Suprapubic skin (tissue), 4 donors: ENCODE measurements at places on chromosomes 4 and X.

DNA sequence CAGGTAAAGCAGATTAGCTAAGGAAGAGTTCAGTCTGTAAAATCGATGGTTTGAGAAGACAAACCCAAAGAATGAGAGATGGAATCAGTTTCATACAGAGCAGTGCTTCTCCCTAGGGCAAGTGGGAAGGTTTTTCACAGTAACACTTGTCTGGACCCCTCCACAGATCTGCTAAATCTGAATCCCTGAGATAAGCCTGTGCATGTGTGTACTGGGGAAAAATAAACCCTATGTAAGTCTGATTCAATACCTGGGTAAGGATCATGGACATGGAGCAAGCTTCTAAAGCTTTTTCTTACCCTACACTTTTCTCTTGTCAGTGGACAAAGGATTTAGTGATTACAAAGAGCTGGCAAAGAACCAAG, 13.6 kb downstream of the ELOVL6 start:
- DNase-seq, result no peak

DNA sequence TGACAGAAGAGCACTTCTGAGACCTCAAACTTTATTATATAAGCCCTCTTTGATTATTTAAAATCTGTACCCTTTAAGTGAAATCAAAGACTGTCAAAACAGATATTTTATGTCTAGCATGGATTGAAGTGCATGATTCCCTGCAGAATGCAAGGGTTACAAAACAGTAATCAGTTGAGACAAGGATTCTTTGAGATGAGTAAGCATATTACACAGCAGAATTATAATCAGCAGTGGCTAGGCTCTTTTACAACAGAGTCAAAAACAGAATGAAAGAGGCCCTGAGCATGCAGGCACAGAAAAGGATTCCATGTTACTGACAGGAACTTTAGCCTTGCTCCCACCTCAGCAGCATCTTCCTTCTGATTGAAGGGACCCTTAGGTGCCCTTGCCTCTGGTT, 487.9 kb upstream of the GALNT7 start:
- no peak for DNase-seq

- DNase-seq, result no peak
Measured at GRCh38 chrX:110204986-110205385, 112.9 kb downstream of the AMMECR1 start.

DNA sequence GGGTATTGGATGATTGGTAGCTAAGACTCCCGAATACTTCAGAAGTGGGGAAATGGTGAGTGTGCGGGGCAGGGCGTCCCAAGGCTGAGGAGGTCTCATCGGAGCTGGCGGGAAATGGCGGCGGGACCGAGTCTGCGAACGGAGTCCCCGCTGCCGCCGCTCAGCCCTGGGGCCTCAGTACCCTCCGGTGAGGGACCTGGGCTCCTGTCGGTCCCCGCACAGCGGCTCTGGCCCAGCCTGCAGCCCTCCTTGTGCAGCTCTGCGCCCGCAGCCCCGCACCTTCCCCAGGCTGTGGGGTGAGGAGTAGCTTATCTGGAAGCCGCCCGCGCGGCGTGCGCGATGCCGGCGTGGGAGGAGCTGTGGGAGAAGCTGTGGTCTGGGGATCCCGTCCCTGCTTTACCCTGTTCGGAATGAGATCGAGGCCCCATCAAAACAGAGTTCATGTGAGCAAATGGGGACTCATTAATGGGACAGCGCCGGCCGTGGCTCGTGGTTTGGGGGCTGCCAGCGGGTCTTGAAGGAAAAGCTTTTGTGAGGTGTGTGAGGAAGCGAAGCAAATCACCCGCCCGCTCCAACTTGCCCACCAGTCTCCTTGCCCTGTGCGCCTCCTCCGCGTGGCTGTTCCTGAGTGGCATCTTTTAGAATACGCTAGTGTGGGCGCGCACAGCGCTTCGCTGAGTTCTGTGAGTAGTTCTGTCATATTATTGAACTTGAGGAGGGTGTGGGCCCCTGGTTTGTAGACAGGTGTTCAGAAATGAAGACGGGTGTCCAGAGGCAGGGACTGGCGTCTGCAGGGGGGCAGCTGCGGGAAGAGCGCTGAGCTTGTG, 531 bp downstream of the ZNF141 start:
- DNase-seq, result peak; percentile 76

DNA sequence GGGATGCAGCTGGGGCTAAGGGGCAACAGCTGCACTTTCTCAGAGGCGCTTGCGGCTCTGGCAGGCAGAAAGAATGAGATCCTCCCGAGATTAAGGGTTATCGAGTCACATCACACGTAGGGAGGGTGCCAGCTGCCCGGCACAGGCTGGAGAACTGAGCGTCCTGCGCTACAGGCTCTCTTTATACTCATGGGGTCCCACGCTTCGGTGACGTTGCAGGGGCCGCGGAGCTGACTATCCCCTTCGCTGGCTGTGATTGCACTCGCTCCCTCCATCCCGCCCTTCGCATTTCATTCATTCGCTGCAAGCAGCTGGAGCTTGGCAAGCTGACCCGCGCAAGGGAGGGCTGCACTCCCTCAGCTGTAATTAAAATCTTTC, at the start of gene TACR3:
TSS of gene TACR3 (minus strand) at position 156 of the 378 bp plus-strand sequence. CDS start 310 bp downstream, outside the sequence.
- DNase-seq, result no peak

DNA sequence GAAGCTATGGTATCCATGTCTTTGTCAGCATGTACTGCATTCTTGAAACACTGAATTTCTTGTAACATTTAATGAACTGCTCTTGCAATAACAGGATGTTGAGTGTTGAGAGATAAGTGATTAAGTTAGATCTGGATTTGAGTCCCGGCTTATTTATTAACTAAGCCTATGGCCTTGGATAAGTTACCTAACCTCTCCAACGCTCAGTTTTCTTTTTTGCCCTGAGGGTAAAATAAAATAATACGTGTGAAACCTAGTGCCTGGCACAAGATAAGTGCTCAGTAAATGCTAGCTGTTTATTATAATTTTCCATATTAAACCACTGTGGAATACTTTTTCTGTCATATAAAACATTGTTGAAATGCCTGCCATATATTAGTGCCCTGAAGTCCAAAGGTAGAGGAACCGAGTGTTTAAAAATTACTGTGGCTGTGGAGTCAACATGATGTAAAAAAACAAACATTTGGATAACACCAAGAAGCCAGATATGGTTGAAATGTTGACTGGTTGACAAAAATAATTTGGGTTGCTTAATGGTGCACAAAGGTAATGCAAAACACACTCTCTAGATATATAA, 58.6 kb upstream of the ALB start:
- no peak for DNase-seq

- no peak for DNase-seq
Measured at GRCh38 chr4:112421911-112422310, 94.1 kb downstream of the NEUROG2 start.

GRCh38 chrX:120000490-120001246, 57.1 kb upstream of the NKAP start:
- DNase-seq, result no peak

GRCh38 chr4:85901500-85901899, 426.6 kb downstream of the ARHGAP24 start:
- no peak for DNase-seq

DNA sequence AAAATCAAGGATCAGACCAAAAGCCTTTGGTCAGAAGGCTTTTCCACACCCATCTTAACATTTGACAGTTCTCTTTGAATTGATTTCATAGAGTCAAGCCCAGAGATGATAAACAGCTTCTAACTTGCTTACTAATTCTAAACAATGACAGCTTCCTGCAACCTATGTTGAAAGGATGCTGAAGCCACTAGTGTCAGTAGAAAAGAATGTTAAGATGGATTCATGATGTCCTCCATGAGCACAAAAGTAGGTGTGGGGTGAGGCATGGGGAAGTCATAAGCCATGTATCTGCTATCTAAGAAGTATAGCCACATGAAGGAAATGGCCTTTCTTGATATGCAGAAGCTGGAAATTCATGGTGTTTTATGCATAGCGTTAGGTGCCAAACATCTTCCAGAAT, 269.3 kb downstream of the DHX15 start:
- no peak for DNase-seq

DNA sequence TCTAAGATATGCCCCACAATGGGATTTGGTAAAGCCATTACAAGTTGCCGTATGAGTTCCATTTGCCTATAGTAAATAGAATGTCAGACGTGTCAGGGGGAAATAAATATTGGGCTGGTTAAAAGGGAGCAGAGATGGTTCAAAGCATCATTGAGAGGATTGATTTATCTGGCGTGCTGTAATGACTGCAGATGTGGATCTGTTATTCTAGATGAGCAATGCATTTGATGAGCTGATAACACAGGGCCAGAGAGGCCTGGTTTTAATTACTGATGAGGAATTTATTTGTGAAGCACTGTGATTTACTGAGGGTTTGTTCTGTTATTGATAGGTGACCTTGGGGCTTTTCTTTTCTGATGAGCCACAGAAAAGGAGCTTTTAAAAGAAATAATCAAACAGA, 62.5 kb downstream of the DACH2 start:
- DNase-seq, result no peak

DNA sequence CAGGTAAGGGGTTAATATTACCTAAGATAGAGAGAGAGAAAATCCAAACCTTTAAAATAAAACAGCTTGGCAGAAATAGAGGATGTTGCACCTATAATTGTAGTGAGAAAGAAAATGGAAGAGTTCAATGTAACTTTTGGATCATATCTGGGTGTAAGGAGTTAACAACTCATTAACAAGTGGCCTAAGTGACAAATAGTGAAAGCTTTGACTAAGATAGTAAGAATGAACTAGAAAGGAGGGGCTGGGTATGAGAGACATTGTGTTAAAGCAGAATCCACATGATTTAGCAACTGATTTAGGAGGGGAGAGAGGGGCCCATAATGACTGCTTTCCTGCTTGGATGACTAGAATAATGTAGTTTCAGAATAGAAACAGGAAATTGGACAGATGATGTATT, 761.0 kb downstream of the IL1RAPL1 start:
- DNase-seq, result no peak

DNA sequence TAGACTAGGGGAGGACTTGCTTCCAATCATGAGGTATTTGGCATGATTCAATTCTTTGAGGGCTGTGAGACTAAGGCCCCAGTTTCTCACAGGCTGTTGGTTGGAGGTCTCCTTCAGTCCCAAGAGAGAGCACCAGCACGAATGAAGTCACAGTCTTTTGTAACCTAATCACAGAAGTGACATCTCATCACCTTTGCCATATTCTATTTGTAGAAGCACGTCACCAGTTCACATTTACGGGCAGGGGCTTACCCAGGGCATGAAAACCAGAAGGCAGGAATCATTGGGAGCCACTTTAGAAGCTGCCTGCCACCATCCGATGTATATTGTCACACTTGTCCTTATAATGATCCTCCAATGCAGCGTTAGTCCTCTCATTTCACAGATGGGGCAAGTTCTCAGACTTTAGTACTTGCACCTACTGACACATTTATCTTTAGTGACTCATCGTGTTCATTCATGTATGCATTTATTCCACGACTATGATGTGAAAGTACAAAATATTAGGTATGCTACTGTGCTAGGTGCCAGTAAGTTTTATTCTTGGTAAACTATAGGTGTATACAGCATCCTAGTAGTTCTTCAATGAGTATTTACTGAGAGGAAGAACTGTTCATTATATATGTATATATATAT, 163.8 kb upstream of the PGRMC2 start:
- no peak for DNase-seq

GRCh38 chrX:136268051-136269048, 17.1 kb upstream of the MAP7D3 start:
- no peak for DNase-seq

GRCh38 chr4:104519588-104519987, 24.9 kb upstream of the CXXC4 start:
- DNase-seq, result no peak

- peak; percentile 81 for DNase-seq
Measured at GRCh38 chrX:23503835-23504539, 163.3 kb upstream of the PRDX4 start.

DNA sequence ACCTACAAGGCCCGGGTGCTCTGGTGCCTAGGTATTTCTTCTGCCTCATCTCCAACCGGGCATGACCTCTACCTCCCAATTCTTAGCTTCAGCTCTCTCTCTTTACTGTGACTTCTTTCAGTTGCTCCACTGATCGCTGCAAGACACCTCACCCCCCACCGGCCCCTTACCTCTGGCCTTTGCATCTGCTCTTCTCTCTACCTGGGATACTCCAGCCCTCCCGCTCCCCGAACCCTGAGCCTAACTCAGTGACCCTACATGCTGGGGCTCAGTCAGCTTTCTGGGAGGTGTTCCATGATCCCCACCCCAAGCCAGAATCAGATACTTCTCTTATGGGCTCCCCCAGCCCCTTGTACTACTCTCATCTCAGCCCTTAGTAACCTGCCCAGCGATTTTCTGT, 99.6 kb downstream of the EFNB1 start:
- DNase-seq, result no peak

GRCh38 chr4:58254291-58254690, 1144.1 kb upstream of the IGFBP7 start:
- no peak for DNase-seq

- DNase-seq, result no peak
Measured at GRCh38 chrX:135477576-135477975, 42.9 kb upstream of the INTS6L start.

DNA sequence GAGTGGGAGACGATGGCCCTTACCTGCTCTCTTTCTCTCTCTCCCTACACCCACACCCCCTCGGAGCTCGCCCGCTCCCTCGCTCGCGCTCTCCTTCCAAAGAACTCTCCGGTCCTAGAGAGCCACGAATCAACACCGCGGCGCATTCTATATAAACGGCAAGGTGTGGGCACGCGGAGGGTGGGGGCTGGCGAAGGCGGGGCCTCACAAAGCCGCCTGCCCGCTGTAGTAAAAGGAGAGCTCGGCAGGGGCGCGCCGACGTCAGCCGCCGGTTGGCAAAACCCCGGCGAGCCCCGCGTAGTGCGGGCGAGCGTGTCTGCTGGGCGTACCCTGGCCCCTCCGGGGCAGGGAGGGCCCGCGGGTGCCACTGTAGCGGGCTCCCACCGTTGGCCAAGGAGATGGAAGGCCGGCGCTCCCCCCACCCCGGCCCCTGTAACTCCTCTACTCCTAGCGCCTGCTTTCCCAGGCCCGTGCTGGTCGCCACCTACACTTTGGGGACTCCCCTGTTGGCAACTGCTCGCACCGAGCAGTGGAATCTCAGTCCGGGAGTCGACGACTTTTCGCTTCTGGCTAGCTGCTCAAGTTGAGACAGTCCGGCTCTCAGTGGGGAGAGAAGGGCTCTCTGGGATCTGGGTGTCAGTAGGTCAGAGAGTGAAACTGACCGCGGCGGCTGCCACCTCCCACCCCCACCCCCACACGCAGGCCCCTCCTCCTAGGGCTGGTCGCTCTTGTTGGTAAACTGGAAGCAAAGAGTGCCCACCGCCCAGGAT, 325.5 kb upstream of the F9 start:
- DNase-seq, result peak; percentile 62

- DNase-seq, result no peak
Measured at GRCh38 chrX:9285342-9285771, 179.5 kb upstream of the TBL1X start.
